ENCODE measurements at places on chromosomes 6 and 20.

DNA sequence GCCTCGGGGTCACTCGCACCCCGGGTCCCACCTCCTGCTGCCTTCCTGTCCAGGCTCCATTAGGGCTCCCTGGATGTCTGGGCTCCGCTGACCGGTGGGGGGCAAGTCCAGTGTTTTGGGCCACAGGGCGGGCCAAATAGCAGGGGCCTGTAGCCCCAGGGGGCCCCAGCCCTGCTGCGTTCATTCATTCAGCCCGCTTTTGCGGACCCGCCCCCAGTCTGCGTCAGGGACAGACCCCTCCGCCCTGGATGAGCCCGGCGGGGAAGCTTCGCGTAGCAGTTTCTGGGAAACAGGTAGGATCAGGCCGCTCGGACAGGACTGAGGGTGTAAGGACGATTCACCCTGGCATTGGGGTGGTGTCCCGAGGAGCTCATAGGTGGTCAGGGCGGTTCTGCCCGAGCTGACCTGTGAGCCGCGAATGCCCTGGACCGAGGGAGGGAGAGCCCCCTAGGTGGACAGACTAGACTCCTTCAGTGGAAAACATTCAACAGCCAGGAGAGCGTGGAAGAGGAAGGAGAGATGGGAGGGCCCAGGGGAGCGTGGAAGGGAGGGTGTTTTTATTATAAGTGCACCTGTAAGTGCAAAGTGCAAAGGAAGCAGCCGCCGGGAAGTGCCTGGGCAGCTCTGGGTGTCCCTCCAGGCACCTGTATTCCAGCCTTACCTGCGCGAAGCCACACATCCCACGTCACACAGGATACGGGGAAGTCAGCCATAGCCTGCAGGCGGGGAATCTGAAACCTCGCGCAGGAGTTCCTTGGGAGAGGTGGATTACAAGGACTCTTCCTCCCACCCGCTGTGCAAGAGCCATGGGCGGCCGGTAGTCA, 662 bp downstream of the ENTPD6 start:
- no peaks in the 10 kb centered on the region for H3K36me3 ChIP-seq
- H3K4me3 ChIP-seq = peak overlapping the region; percentile 84
- H3K27me3 ChIP-seq = no peaks in the 10 kb centered on the region
- H3K27ac ChIP-seq = peak overlapping the region; percentile 77
- H3K4me1 ChIP-seq = no peaks in the 10 kb centered on the region
- no peak for DNase-seq

GRCh38 chr20:54062812-54063280, 7.5 kb downstream of the BCAS1 start:
- no peak overlapping the region for H3K4me3 ChIP-seq
- peaks cover 15% of the 10 kb centered on the region for H3K4me1 ChIP-seq

DNA sequence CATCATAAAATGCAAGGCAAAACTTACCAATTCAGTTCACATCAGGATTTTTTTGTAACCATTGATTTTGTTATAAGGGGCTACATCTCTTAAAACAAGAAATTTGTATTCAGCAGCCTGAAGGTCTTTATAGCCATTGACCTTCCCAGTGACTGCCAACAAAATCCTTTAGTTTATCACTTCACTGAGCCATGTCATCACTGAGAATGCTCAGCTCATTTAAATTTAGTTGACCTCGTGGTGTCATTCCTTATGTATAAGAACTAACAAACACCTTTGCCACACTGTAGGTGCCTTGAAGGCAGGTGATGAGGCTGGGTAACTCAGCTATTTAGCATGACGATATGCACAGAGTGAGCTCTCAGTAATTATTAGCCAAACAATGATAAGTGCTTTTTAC, 77.7 kb downstream of the GRM1 start:
- no peak overlapping the region for H3K27ac ChIP-seq
- H3K4me1 ChIP-seq = no peaks in the 10 kb centered on the region
- no peak for DNase-seq
- no peak overlapping the region for H3K4me3 ChIP-seq
- no peaks in the 10 kb centered on the region for H3K36me3 ChIP-seq

GRCh38 chr6:100469101-100469859, 4.6 kb upstream of the SIM1 start:
- no peak for DNase-seq
- peaks cover 35% of the 10 kb centered on the region for H3K4me1 ChIP-seq
- H3K27me3 ChIP-seq = no peaks in the 10 kb centered on the region
- H3K36me3 ChIP-seq = no peaks in the 10 kb centered on the region
- no peak overlapping the region for H3K27ac ChIP-seq

- no peaks in the 10 kb centered on the region for H3K36me3 ChIP-seq
- no peak overlapping the region for H3K27ac ChIP-seq
These were observed 207.5 kb upstream of the OPRM1 start for GRCh38 chr6:153831350-153832078.

GRCh38 chr6:149138699-149139294, 178.7 kb upstream of the TAB2 start:
- no peak for DNase-seq
- H3K27ac ChIP-seq = no peak overlapping the region
- H3K4me3 ChIP-seq = no peak overlapping the region
- no peaks in the 10 kb centered on the region for H3K4me1 ChIP-seq

DNA sequence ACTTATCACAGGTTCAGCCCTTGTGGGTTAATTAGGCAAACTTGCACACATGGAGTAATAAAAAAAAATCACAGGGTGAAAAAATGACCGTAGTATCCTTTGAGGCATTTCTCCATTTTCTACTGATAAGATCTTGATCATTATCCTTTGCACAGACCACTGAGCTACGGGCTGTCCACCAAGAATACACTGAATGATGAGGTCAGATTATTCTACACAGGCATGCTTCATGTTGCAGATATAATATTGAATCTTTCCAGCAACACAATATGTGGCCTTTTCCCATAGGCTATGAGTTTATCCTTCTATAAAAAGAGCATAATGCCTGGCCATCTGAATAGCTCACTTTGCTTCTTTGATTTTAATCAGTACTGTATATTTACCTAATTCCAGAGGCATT, 168.9 kb downstream of the FRK start:
- no peak for DNase-seq
- H3K4me3 ChIP-seq = no peak overlapping the region
- H3K4me1 ChIP-seq = no peaks in the 10 kb centered on the region
- H3K36me3 ChIP-seq = no peaks in the 10 kb centered on the region
- no peak overlapping the region for H3K27ac ChIP-seq

- H3K36me3 ChIP-seq = no peaks in the 10 kb centered on the region
- H3K27me3 ChIP-seq = no peaks in the 10 kb centered on the region
- no peak overlapping the region for H3K4me3 ChIP-seq
- no peak for DNase-seq
- no peaks in the 10 kb centered on the region for H3K4me1 ChIP-seq
These were observed 76.1 kb upstream of the PRL start for GRCh38 chr6:22372922-22373321.

- DNase-seq = no peak
- H3K27ac ChIP-seq = no peak overlapping the region
- no peaks in the 10 kb centered on the region for H3K36me3 ChIP-seq
- no peak overlapping the region for H3K4me3 ChIP-seq
- no peaks in the 10 kb centered on the region for H3K4me1 ChIP-seq
- H3K27me3 ChIP-seq = no peaks in the 10 kb centered on the region
These were observed 60.0 kb upstream of the SLC32A1 start for GRCh38 chr20:38664284-38664683.

DNA sequence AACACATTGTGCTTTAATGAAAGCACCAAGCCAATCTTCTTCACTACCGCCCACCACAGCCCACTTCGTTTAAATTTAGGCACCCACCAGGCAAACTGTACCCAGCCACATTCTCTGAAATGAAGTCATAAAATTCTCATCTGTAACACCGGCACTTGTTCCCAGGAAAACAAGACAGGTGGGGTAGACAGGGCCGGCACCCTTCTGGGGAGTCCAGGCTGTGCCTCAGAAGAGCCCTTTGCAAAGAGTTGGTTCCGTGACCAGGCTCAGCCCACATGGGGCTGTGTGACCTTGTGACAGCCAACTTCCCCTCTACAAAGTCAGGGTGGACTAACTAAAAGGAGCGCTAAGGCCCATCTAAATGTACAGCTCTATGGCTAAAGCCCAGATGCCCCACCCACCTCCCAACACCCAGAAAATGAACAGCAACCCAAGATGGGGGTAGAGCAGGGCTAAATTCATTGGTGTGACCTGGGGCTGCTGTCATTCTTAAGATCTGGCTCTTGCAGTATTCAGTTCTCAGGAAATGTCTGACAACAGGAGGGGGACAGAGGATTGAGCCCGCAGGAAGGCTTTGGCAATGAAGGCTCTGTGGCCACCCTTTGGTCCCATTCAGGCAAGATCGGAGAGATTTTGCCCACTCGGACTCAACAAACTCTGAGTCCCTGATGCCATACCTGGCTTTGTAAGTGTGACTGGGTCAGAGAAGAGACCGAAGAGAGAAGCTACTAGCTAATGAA, 56.7 kb downstream of the TRERF1 start:
- no peak for DNase-seq
- no peak overlapping the region for H3K27ac ChIP-seq
- no peaks in the 10 kb centered on the region for H3K27me3 ChIP-seq
- no peaks in the 10 kb centered on the region for H3K4me1 ChIP-seq
- no peaks in the 10 kb centered on the region for H3K36me3 ChIP-seq

GRCh38 chr20:59441860-59442810, 141.7 kb downstream of the EDN3 start:
- no peak overlapping the region for H3K4me3 ChIP-seq
- no peaks in the 10 kb centered on the region for H3K36me3 ChIP-seq
- no peak overlapping the region for H3K27ac ChIP-seq
- no peaks in the 10 kb centered on the region for H3K4me1 ChIP-seq

DNA sequence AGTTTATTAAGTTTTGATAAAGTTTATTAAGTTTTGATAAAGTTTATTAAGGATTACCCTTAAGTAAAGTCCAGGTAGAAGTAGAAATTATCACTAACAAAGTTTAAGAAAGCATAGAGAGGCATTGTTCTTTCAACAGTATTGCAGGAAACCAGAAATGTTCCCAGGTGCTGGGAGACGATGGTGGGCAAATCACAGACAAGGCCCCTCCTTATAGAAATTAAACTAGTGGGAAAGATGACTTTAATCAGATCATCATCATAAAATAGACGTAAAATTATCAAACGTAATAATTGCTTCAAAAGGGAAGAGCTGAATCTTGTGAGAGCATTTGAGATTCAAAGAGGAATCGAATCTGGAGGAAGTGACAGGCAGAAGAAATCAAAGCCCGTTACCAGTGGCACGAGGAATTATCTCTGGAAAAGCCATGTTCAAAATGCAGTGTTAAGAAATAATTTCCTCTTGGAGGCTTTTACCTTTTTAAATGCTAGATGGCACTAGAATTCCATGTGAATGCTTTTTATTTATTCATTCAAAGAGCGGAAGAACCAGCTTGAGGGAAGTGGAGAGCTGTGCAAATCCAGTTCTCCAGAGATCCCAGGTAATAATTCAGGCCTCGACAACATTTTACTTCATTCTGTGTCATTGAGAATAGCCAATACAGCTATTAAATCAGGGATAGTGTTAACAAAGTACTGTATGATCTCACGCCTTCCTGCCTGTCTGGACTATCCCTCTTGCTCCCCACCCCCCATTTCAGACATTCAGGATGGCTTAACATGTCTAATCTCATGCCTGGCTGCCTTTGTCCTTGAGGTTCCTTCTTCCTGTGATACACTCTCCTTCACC, 1.0 kb upstream of the APMAP start:
- H3K4me3 ChIP-seq = peak overlapping the region; percentile 68
- peaks cover 21% of the 10 kb centered on the region for H3K4me1 ChIP-seq
- peak overlapping the region; percentile 97 for H3K27ac ChIP-seq
- no peaks in the 10 kb centered on the region for H3K27me3 ChIP-seq

DNA sequence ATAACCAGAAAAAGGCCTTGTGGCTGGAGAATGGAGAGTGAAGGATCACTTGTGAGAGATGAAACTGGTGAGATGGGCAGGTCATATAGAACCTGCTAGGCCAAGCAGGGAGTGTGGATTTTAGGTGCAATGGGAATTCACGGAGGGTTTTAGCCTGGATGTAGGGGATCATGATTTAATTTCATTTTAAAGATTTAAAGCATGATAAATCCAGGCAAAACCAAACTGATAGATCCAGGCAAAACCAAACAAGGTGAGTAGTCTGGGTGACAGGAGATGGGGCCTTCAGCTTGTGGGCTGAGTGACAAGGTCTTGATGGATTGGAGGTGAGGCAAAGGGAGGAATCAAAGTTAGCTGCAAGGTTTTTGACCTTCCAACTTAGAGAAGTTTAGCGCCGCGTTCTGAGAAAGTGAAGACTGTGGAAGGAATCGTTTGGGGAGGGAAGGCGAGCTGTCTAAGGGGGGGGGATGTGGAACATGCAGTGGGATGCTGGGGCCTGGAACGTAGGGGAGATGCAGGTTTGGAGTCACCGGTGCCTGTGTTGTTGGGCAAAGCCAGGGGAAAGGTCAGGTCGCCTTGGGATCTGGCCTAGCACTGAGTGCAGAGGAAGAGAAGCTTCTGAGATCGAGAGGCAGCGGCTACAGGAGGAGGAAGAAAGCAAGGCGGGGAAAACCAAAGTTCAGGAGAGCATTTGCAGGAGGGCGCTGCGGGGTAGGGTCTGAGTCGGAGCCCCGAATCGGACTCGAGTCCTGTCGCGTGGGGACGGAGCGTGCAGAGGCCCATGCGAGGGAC, 1.3 kb upstream of the PLCG1 start:
- DNase-seq = no peak
- H3K4me3 ChIP-seq = peak overlapping the region; percentile 73
- H3K36me3 ChIP-seq = no peaks in the 10 kb centered on the region
- H3K27ac ChIP-seq = peak overlapping the region; percentile 96
- H3K27me3 ChIP-seq = no peaks in the 10 kb centered on the region
- H3K4me1 ChIP-seq = peaks cover 28% of the 10 kb centered on the region

GRCh38 chr6:26532699-26533531, 5.3 kb upstream of the HMGN4 start:
- no peaks in the 10 kb centered on the region for H3K36me3 ChIP-seq
- H3K4me3 ChIP-seq = peak overlapping the region; percentile 62
- H3K27ac ChIP-seq = peak overlapping the region; percentile 63
- DNase-seq = peak; percentile 98
- H3K27me3 ChIP-seq = no peaks in the 10 kb centered on the region
- H3K4me1 ChIP-seq = no peaks in the 10 kb centered on the region

- no peaks in the 10 kb centered on the region for H3K36me3 ChIP-seq
- no peaks in the 10 kb centered on the region for H3K27me3 ChIP-seq
- no peak overlapping the region for H3K4me3 ChIP-seq
- no peak overlapping the region for H3K27ac ChIP-seq
- no peak for DNase-seq
These were observed 62.9 kb downstream of the PKHD1 start for GRCh38 chr6:52024451-52025068.

- no peaks in the 10 kb centered on the region for H3K4me1 ChIP-seq
- DNase-seq = no peak
- no peak overlapping the region for H3K4me3 ChIP-seq
- no peaks in the 10 kb centered on the region for H3K27me3 ChIP-seq
These were observed 926.1 kb upstream of the MANEA start for GRCh38 chr6:94651239-94651638.

DNA sequence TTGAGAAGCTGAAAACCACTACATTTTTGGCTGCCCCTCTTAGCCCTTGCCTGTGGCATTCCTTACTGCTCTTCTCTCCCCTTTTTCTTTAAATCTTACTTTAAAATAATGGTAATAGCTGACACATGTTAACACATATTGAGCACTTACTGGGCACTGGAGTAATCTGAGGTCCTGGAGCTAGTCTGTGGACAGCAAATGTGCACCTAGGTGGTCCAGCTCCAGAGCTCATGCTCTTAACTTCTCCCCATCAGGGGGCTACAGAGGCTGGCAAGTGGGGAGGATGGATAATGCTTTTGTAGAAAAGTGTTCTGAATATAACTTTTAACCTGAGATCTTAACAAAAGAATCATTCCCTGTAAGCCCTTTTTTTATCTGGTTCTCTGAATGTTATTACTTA, 74.8 kb downstream of the ADGRB3 start:
- no peak overlapping the region for H3K27ac ChIP-seq
- no peaks in the 10 kb centered on the region for H3K27me3 ChIP-seq
- DNase-seq = no peak
- H3K36me3 ChIP-seq = no peaks in the 10 kb centered on the region
- no peaks in the 10 kb centered on the region for H3K4me1 ChIP-seq

Measured in tibial nerve (tissue), 4 donors.